ENCODE measurements at places on chromosomes 3 and 15.

DNA sequence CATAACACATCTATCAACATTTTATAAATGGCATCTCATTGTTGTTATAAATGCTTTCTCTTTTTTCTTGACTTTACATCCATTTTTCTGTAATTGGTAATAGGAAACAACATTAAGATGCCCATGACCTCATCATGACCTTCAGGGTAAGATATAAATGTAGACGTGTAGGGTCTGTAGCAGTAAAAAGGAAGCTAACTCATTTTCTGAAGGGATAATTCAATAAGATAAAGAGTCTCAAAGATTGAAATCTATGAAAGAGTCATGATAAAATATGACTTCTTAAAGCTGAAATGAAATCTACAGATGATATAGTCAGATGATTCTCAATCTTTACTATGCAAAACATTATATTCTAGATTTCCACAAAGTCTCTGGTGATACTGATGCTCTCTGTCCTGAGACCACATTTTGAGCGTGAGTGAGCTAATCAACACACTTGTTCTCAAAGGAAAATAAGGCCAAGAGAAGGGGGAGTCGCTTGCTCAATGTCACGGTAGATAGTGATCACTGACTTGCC lies 38.5 kb downstream of the TPRG1 start:
- DNase-seq = no peak

- no peak for DNase-seq
Observed at GRCh38 chr3:115598216-115598615, 25.1 kb upstream of the GAP43 start.

DNA sequence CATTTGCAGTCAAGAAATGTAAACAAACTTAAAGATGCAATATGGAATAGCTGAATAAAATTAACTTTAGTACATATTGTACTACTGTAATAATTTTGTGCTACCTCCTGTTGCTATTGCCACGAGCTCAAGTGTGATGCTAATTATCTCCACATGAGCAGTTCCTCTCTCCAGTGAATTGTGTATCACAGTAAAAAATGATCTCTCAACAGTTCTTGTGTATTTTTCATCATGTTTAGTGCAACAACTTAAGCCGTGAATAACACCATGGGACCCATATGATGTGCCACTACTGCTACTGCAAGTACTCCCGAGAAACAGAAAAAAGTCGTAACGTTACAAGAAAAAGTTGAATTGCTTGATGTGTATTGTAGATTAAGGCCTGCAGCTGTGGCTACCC lies 12.4 kb downstream of the RIOX2 start:
- DNase-seq = no peak

- no peak for DNase-seq
Observed at GRCh38 chr15:87349181-87349580, 907.4 kb downstream of the NTRK3 start.

- no peak for DNase-seq
Observed at GRCh38 chr3:12681943-12682390, 18.1 kb upstream of the RAF1 start.

- no peak for DNase-seq
Observed at GRCh38 chr15:71889385-71889784, 79.0 kb downstream of the NR2E3 start.

- DNase-seq = no peak
Observed at GRCh38 chr15:77494073-77494867, 73.6 kb downstream of the HMG20A start.

Data from activated CD4-positive, alpha-beta T cell treated with anti-CD3 and anti-CD28 coated beads, Interleukin-2, amount 50 U/mL, for 24 hours (primary cell).